ENCODE measurements at places on chromosomes 4 and X.

GRCh38 chrX:44265559-44265958 is 77.9 kb downstream of the EFHC2 start:
- no peak for DNase-seq

- no peak for DNase-seq
These were observed 739.4 kb upstream of the TENM3 start for GRCh38 chr4:181503687-181504390.

GRCh38 chrX:131840799-131841495 is 182.2 kb upstream of the STK26 start:
- no peak for DNase-seq

DNA sequence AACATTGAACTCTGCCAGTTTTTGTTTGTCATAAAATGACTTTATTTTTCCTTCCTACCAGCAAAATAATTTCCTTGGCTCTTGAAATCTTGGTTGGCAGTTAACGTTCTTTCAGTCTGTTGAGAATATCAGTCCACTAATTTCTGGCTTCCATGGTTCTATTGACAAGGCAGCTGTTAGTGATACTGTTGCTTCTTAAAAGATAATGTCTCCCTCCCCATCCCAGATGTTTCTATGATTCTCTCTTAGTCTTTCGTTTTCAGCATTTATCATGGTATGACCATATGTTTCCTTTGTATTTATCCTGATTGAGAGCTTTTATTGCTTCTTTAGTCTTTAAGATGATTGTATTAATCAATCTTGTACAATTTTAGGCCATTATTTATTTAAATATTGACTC is 81.1 kb upstream of the STK26 start:
- no peak for DNase-seq

- no peak for DNase-seq
These were observed 250.7 kb downstream of the NAP1L3 start for GRCh38 chrX:93422693-93423092.
